IMR-90 (cell line): ENCODE measurements at places on chromosomes 11 and 22. TPM values are rescaled to one million over a fixed set of nuclear protein-coding genes. Genes with fewer than 3 reads are reported as not detected.
A peak's percentile ranks its signal among the peaks of the same experiment; 100 is the strongest.

TMEM109 gene
- 15.1 and 17.2 TPM in 2 replicates for total RNA-seq

OR52A1 gene
- total RNA-seq, result not detected in 2 replicates

WT1 gene
- not detected in 2 replicates for total RNA-seq

- DNase-seq, result peak; percentile 13
Observed at GRCh38 chr11:121930004-121930965, 185.7 kb downstream of the BLID start.

WNT11 gene
- total RNA-seq, result not detected in 2 replicates

SLC22A12 gene
- total RNA-seq, result not detected in 2 replicates

SCN3B gene
- total RNA-seq, result under 0.01 TPM in 2 replicates

- no peak for DNase-seq
Observed at GRCh38 chr11:13284776-13285588, 7.4 kb downstream of the BMAL1 start.

GRCh38 chr11:60950933-60951605 is 907 bp downstream of the SLC15A3 start:
- DNase-seq, result no peak

- peak; percentile 89 for DNase-seq
Observed at GRCh38 chr22:19891317-19892256, 36.9 kb upstream of the GNB1L start.

GRCh38 chr11:66363187-66363601 is 8.4 kb downstream of the SLC29A2 start:
- no peak for DNase-seq

- no peak for DNase-seq
Observed at GRCh38 chr22:22157348-22157725, 87.2 kb upstream of the VPREB1 start.

- no peak for DNase-seq
Observed at GRCh38 chr11:11856638-11857037, 14.9 kb downstream of the USP47 start.

DNA sequence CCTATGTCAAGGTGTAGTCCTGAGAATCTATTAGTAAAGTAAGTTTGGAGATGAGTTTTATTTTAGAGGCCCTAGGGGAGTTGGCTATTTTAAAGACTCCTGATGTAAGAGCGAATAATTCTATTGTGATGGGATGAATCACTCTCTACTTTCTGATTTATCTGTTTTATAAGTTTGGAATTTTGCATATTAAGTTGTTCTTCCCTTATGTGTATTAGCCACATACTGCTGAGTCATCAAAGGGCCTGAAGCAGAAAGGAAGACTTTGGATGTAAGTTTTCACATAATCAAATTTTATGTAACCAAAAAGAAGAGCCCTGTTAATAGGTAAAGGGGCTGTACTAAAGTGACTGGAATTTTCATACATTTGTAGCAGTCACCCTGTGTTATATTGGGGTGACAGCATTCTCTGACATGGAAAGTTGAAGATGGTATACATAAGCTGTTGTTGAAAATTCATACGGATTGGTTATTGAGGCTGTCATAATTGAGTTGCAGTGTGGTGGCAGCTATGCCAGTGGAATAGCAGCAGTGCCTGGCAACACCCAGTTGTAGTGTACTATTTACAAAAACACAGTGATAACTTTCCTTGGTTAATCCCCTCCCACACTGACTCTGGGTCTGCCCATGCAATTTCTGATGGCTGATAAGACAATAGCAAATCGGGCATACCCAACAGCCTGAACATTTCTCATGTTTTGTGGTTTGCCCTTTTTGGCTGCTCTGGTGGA is 90.6 kb upstream of the NTM start:
- no peak for DNase-seq

- no peak for DNase-seq
Observed at GRCh38 chr11:103875855-103876510, 160.5 kb upstream of the DDI1 start.

- peak; percentile 5 for DNase-seq
Observed at GRCh38 chr11:1390569-1391164, 933 bp downstream of the BRSK2 start.

- DNase-seq, result no peak
Observed at GRCh38 chr11:67282876-67283371, 6.2 kb upstream of the ANKRD13D start.

DNA sequence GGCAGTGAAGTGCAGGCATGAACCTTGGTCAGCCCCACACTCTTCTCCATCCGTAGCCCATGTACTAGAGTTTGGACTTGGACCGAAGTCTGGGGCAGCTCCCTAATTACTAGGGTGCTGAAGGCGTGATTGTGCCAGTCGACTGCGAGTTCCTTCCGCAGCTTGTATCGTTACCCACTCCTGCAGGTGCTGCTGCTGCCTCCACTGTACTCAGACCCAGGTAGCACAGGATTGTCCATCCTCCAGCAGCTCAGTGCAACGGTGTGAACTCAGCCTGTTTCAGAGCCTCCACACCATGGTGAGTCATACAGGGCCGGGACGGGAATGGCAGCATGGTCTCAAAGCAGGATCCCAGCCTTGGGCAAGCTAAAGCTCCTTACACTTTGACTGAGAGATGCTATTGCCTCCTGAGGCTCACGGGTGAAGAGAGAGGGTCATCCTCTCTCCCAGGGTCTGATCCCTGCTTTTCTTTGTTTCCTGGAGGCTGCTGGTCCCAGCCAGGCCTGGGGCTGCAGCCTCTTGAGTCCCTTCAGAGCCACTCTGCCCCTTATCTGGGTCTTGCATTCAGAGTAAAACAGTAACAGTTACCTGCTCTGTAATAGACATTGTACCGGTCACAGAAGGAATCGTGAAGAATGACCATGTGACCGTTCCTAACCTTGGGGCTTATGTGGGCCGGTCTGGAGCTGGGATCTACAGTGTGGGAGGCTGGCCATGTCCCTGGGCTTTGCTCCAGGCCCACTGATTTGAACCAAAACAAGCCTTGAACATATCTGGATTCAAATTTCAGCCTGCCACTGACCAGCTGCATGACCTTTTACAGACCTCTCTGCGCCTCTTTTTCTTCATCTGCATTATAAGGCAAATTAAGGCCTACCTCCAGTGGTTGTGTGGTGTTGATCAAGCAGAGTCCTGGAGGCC is 1.7 kb downstream of the TKFC start:
- DNase-seq, result peak; percentile 57

TENM4 gene
- 9.0 and 9.2 TPM in 2 replicates for total RNA-seq

DNA sequence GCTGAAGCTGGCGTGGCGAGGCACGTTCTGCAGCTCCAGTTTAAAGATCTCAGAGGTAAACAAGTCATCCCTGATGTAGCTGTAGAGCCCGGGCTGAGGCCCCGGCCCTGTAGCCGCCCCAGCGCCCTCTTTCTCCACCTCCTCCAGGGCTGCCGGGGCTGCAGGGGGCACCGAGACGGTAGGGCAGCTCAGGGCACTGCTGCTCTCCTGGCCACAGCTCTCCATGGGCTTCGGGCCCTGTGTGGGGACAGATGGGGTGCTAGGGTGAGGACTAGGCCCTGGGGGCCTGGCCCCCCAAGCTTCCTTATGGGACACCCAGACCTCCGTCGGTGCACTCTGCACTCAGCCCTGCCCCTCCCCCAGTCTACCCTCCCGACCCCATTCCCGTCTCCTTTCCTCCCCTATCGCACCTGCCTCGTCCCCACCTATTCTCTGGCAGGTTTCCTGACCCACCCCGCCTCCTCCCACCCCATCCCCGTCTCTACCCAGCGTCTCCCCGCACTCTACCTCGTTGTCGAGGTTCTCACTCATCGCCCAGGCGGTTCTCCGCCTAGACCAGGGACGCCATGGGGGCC is 559 bp downstream of the RANBP1 start:
- DNase-seq, result no peak

GRCh38 chr11:132475026-132475425 is 1057.3 kb downstream of the OPCML start:
- no peak for DNase-seq

MUC5AC gene
- not detected in 2 replicates for total RNA-seq

MMP13 gene
- not detected in 2 replicates for total RNA-seq

DNA sequence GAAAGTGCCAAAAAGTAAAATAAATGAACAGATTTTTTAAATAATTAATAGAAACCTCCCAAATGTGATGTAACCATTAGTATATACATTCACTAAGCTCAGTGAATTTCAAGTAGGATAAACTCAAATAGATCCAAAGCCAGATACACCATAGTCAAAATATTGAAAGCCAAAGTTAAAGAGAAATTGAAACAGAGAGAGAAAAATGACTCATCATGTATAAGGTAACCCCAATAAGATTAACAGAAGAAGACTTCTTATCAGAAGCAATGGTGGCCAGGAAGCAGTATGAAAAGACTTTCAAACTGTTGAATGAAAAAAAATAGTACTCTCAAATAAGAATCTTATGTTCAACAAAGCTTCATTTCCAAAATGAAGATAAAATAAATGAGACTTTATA is 70.5 kb downstream of the LUZP2 start:
- no peak for DNase-seq

DNA sequence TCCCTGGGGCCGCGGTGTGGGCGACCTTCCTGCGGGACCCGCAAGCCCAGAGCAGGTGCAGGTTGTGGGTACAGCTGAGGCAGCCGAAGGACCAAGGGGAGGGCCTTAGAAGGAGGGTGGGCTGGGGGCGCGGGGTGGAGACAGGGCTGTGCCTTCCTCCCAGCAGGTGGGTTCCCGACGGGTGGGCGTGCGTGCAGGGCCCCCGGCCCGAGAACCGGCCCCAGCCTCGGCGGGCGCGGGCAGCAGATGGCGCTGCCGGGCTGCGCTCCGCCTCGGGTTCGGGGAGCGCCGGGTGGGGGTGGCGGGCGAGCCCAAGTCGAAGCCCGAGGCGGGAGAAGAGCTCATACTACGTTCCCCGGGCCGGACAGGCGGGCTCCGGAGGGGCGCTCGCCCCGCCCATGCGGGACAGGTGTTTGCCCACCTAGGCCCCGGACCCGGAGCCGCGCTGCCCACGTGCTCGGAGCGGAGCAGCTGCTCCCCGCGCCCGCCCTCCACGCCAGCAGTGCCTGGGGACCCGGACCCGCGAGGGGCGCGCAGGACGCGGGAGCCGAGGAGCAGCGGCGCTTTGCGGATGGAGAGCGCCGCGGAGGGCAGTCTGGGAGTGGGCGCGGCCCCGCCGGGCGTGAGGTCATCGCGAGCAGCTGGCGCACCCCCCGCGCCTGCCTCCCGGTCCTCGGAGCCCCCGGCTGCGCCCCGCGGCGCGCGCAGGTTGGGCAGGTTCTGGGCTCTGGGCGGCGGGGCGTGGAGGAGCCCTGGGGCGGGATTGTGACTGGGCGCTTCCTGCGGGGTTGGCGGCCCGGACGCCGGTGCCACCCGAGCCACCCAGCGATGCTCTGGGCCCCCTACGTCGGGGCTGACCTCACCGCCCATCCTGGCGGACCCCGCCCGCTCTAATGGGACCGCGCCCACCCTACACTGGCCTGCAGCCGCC is 25.3 kb downstream of the DUSP8 start:
- DNase-seq, result peak; percentile 21

P2RX6 gene
- 0.56 and 0.90 TPM in 2 replicates for total RNA-seq

TMEM86A gene
- total RNA-seq, result 0.28 and 0.36 TPM in 2 replicates

MMP1 gene
- 245 and 246 TPM in 2 replicates for total RNA-seq

DNA sequence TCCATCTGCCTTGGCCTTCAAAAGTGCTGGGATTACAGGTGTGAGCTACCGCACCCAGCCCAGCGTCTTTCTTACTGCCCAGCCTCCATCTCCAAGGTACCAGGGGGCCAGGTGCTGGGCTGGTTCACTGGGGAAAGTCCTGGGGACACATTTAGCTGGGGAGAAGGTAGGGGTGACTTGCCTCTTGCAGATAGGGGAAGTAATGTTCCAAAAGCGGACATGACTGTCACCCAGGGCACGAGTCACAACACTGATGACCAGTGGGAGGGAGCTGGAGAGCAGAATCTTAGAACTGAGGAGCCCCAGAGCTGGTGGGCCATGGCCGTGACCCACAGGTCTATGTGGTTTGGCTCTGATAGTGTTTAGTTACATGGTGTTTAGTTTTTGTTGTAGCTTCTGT is 2.4 kb upstream of the SLC15A3 start:
- DNase-seq, result no peak

GRCh38 chr11:73982595-73982989 is at the start of gene UCP2:
UCP2 (minus strand) TSS chr11:73982843; CDS start chr11:73978378, 4,465 bp downstream.
- peak; percentile 73 for DNase-seq
